AG09319 (cell line): ENCODE measurements at places on chromosomes 11 and 22.

GRCh38 chr22:23888615-23889401 lies 5.4 kb upstream of the MIF start:
- DNase-seq: no peak

- DNase-seq: no peak
Observed at GRCh38 chr11:115390441-115390840, 113.8 kb downstream of the CADM1 start.

GRCh38 chr11:20035701-20036601 lies 124.3 kb downstream of the DBX1 start:
- no peak for DNase-seq

DNA sequence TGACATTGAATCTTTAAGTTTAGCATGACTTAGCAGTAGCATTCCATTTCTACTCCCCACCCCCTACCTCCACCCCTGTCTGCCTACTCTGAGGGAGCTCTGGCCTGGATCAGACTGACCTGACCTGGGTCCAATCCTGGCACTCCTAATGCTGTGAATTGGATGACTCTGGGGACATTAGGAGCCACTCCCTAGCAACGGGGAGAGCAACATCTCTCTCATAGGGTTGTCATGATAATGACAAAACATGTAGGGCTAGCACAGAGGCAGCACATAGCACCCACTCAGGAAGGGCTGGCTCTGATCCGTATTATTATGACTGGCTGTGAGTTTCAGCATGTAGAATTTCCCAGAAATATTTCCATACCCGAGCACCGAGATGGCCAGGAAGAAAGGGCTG lies 40.5 kb downstream of the CABIN1 start:
- DNase-seq: no peak

- no peak for DNase-seq
Observed at GRCh38 chr11:128796270-128796669, 70.8 kb downstream of the KCNJ1 start.

- no peak for DNase-seq
Observed at GRCh38 chr11:104898685-104899013, 389 bp upstream of the CASP12 start.

- no peak for DNase-seq
Observed at GRCh38 chr22:27133681-27134314, 476.4 kb downstream of the MIAT start.

DNA sequence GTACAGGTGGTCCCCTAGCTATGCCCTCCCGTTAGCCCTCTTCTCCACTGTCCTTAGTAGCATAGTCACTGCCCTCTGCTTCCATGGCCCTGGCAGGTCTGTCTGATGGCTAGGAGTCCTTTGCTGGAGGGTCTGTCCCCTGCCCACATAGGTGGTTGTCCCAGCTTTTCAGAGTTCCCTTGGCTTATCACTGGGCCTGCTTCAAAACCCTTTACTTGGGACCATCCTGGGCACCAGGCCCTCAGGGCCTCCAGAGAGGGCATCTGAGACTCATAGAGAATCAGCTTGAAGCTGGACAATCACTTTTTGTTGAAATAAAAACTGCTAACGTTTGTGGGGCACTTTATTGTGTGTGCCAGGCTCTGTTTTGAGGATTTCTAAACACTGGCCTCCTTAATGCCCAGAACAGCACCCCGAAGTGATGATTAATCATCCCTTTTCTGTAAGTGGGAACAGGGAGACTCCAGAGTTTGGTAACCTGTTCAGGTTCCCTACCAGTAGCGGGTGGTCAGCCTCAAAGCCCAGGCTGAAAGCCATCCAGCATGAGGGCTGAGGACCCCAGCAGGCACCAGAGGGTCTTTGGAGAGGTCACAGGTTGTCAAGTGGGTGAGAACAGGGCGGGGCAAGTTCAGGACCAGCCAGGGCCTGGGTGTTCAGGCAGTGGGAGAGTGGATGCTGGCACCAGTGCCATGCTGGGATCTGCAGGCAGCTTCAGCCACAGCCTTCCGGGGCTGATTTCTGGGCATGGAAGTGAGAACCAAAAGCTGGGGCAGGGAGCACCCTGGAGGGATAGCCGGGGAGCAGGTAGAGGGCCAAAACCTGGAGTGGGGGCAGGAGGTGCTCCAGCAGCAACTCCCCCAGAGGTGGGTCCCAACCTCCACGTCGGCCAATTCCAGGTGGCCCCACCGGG lies 495 bp upstream of the KCNK4 start:
- no peak for DNase-seq

DNA sequence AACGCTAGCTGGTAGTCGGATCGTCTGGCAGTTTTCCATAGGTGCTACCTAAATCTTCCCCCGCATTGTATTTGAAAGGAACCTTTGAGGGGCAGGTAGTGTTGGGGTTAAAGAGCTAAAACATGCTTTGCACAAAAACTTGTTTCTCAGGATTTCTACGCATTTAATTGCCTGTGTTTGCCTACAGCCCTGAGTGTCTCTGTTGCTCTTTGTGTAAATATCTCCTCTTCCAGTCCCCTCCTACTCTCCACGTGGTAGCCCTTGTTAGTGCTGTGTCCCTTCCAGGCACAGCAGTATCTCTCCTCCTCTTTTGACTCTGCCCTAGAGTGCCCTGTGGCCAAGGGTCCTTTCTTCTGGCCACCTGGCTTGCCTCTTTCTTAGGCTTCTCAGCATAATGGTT lies 81.7 kb downstream of the BARX2 start:
- no peak for DNase-seq

DNA sequence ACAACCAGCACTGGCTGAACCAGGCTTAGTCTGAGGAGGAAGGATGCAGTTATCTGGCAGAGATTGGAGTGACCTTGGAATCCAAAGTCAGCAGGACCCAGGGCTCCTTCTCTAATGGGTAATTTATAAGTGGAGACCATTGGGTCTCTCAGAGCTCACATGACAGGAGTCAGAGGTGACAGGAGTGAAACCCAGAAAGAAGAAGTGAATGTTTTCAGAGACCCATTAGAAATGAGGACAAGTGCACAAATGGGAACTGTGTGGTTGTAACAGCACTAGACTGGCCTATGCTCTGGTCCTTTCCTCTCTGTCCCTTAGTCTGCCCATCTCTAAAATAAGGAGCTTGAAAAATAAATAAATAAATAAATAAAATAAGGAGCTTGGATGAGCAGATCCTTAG lies 107.4 kb downstream of the SERGEF start:
- DNase-seq: no peak

DNA sequence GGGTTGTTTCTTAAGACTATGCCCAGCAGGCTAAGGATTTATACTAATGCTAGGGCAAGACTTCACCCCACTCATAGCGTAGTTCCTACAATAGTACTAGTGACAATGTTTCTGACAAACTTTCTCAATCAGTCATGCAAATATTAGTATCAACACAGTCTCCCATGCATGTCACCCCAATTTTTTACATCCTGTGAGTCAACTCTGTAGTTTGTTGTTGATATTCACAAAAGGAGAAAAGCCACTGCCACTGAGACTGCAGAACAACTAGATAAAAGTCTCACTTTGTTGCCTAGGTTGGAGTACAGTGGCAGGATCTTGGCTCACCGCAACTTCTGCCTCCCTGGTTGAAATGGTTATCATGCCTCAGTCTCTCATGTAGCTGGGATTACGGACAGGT lies 155.2 kb downstream of the RBFOX2 start:
- no peak for DNase-seq

- DNase-seq: no peak
Observed at GRCh38 chr22:44894321-44894720, 115.5 kb downstream of the PHF21B start.
